ENCODE measurements at places on chromosomes 13 and 19.

- DNase-seq: no peak
Observed at GRCh38 chr13:85541476-85541875, 257.7 kb downstream of the SLITRK6 start.

DNA sequence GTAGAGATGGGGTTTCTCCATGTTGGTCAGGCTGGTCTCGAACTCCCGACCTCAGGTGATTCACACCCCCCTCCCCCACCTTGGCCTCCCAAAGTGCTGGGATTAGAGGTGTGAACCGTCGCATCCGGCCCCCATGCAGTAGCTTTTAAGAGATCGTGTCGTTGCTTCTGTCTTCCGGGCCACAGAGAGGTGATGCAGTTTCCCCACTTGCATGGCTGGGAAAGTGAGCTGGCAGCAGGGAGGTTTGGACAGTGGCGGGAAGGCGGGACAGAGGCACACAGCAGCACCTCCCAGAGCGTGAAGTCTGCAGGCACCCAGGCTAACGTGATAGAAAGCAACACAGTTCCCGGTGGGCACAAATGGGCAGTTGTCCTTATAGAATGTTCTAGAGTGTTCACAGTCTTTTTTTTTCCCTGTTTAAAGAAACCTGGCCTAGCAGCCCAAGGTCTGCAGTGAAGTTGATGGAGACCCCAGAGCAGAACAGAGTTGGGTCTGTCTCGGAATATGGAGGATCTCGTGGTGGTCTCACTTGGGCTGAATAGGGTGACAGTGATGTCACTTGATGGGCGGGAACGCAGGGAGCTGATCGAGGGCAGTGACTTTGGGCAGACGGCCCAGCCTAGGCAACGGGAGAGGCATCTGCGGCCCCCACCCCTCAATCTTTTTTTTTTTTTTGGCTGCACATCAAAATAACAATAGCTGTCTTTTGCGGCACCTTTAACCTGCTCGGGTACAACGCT, 4.9 kb downstream of the UHRF1 start:
- DNase-seq: peak; percentile 12

DNA sequence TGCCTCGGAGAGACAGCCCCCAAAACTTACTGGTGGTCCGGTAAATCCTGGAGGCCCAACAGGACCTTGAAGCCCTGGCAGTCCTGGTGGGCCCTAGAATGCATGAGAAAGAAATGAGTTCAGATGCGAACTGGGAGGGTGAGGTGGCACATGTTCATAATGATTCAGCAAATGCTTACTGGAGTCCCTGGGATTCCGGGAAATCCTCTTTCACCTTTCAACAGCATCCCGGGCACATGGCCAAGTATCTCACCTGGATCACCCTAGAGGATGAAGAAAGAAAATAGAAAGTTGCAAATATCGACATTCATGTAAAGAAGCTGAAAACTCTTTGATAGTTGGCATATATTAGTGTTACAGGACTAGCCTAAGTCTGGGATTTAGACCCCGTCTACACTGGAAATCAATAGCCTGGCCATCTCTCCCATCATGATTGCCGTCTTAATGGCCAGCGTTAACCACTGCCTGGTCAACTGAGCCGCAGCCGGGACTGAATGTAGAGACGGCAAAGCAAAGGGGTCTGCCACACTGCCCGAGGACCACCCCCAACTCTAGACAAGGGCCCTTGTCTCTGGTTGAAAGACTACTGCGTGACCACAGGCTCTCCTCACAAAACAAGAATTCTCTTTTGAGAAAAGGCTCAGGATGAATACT, 96.9 kb downstream of the COL4A1 start:
- no peak for DNase-seq

GRCh38 chr19:39156326-39157230, 31.0 kb downstream of the PAK4 start:
- no peak for DNase-seq

- DNase-seq: no peak
Observed at GRCh38 chr19:16463991-16464575, 7.7 kb downstream of the EPS15L1 start.

- no peak for DNase-seq
Observed at GRCh38 chr19:50280074-50280473, 49.1 kb downstream of the KCNC3 start.

DNA sequence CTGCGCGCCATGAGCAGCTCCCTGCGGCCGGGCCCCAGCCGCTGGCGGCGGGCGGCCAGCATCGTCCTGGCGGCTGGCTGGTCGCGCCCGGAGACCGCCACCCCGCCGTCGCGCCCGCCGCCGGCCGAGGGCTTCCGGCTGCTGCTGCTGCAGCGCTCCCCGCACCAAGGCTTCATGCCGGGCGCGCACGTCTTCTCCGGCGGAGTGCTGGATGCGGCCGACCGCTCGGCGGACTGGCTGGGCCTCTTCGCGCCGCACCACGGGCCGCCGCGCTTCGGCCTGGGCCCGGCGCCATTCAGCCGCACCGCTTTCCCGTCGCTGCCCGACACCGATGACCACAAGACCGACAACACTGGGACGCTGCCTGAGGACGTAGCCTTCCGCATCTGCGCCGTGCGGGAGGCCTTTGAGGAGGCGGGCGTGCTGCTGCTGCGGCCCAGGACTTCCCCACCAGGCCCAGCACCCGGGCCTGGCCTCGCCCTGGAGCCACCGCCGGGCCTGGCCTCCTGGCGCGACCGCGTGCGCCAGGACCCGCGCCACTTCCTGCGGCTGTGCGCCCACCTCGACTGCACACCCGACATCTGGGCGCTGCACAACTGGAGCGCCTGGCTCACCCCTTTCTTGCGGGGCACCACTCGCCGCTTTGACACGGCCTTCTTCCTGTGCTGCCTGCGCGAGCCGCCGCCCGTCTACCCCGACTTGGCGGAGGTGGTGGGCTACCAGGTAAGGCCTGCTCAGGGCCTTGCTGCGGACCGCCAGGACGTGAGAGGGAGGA, 518 bp downstream of the NUDT19 start:
- peak; percentile 44 for DNase-seq

GRCh38 chr13:28128926-28129325, 9.4 kb upstream of the PAN3 start:
- no peak for DNase-seq

DNA sequence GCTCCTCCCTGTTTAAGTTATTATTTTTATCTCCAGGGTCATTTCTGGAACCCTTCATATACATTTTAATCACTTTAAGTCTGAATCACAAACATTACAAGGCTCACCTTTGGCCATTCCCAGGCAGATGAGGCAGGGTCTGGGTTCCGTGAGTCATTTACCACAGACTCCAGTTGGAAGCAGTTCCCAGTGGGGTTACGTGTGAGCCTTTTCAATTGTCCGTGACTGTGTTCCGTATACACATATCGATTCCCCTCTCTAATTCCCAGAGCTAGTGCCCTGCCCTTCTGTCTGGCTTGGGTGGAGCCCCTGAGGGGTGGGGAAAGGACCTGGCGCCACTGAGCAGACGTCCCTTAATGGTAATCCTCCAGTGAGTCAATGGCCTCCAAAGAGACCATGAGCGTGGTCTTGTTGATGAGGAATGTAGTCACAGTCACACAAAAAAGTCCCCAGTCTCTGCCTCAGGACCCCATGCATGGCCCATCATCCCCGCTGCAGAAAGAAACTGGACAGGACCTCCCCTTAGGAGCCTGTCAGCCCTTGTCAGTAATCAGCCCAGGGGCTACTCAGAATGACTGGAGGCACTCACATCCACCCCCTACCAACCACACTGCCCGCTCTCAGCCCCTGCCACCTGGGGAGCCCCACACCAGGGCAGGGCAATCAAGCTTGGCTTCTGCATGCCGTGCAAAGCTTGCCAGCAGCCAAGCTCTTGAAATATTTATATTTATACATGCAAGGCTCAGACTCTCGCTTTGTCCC, 144.4 kb downstream of the ZIC5 start:
- no peak for DNase-seq

DNA sequence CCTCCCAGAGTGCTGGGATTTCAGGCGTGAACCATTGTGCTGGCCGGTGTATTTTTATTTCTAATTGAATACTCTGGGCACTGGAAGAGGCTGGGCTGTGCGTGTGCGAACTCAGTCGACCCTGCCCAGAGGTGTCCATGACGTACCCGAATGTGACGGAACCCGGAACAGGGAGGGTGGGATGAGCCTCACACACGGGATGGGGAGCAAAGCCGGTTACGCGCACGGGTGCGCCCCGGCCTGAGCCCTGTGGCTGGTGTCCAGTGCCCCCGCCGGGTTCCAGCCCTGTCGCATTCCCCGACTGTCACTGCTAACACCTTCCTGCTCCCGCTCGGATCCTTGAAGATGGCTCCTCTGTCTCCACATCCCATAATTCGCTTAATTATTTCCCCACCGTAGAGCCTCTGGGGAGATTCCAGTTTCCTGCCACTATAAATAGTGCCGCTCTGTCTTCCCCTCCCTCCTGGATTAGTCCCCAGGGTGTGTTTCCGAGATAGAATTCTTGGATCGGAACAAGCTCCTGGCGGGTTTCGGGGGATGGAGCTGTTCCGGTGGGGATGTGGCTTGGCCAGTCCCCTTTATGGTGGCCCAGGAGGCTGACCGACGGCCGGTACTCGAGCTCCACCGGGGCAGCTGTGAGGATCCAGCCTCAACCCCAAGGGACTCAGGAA, 22.0 kb downstream of the SBNO2 start:
- DNase-seq: no peak

DNA sequence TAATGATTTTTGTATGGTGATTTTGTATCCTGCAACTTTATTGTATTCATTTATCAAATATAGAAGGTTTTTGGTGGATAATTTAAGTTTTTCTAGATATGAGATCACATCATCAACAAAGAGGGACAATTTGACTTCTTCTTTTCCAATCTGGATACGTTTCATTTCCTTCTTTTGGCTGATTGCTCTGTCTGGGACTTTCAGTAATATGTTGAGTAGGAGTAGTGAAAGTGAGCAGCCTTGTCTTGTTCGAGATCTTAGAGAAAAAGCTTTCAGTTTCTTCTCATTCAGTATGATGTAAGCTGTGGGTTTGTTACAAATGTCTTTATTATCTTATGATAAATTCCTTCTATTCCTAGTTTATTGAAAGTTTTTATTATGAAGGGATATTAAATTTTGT, 352.0 kb upstream of the DACH1 start:
- DNase-seq: no peak

DNA sequence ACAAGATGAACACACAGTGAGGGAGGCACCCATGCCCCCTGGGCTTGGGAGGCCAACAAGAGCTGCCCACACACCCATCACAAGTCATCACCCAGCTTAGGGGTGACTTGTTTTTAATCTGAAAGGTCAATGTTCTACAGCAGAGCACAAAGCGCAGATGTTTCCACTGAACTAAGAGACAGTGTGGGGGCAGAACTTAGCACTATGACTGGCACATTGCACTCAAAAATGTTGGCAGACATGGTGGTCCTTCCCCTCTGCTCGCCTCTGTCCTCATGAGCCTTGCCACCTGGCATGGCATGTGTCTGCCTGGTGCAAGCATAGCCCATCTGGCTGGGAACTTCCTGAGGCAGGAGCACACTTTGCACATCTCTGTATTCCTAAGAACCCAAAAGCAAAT, 81.4 kb upstream of the ZNF98 start:
- no peak for DNase-seq

GRCh38 chr13:83332751-83333150, 549.5 kb downstream of the SLITRK1 start:
- DNase-seq: no peak

DNA sequence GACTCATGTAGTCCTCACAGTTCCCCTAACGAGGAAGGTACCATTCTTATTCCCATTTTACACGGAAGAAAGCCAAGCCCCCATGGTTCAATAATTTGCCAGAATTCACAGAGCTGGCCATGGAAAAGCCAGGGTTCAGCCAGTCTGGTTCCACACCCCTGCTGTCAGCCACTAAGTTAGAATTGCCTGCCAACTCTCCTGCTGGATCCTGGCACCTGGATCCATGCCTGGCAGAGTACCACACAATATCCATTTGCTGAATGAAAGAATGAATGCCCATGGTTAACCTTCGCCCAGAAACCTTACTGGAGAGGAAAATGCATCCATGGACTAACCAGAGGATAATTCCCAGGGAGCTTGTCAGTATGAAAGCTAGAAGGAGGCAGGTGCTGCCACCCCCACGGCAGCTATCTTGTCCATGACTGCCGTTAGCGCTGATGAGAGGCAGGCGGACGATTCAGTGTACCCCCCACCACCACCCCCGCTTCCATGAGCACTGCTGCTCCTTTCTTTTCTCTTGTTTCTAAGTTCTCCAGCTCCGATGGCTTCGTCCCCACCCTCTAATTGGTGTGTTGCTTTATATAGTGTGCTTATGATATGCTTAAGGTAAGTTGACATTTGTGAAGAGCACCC, 114.5 kb downstream of the SLC7A1 start:
- no peak for DNase-seq

- no peak for DNase-seq
Observed at GRCh38 chr13:90773681-90774080, 573.8 kb upstream of the MIR17HG start.

DNA sequence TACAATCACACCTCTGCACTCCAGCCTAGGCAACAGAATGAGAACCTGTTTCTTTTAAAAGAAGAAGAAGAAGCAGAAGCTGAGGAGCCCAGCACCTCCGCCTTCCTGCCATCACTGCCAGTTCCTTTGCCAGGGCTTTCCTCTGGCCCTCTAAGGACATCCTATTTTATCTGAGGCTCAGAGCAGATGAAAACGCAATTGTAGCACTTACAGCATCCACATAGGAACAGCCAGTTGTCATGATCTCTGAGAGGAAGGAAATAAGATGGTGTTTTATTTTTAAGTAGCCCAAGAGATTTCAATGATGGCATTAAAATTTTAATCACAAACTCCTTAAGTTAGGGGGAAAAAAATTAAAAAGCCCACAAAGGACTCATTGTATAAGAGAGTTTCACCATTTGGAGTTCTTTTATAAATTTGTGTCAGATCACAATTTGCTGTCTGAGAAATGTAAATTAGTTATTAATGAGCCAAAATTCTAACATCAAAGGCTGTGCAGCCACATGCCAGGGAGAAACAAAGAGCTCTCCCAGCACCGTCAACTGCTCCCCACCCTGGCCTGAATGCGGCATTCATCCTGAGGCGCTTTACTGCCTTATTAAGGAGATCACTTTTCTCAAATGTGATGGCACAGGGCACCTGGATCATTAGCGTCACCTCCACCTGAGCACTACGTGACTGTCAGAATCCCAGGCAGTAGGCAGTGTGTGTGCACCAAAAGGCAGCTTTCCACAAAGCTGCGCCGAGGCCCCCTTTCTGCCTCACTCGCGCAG, 393.0 kb downstream of the FOXO1 start:
- no peak for DNase-seq

GRCh38 chr19:12841094-12841493, 2.8 kb downstream of the MAST1 start:
- DNase-seq: no peak

All from stimulated activated effector memory CD8-positive, alpha-beta T cell treated with anti-CD3 and anti-CD28 coated beads, Interleukin-12 subunit alpha, Interleukin-12 subunit beta, amount 100 ng/mL, for 72 hours (primary cell).